ENCODE measurements at places on chromosomes 16 and 17.

DNA sequence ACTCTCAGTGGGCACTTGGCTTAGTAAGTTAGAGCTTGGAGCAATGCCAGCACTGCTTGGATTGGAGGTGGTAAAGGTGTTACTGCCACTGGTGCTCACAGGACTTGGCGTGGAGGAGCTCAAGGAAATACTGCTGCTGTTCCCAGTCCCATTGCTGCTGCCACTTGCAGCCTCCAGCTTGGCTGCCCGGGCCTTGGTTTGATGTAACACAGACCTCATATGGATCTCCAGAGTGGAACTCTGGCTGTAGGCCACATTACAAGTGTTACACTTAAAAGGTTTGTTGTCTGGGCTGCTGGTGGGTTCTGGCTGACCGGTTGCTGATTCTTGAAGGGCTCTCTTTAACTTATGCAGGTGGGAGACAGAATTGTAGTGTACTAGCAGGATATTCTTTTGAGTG is 250.3 kb downstream of the ZFHX3 start:
- DNase-seq: no peak

- no peak for DNase-seq
Observed at GRCh38 chr17:27284811-27285415, 9.0 kb upstream of the WSB1 start.

DNA sequence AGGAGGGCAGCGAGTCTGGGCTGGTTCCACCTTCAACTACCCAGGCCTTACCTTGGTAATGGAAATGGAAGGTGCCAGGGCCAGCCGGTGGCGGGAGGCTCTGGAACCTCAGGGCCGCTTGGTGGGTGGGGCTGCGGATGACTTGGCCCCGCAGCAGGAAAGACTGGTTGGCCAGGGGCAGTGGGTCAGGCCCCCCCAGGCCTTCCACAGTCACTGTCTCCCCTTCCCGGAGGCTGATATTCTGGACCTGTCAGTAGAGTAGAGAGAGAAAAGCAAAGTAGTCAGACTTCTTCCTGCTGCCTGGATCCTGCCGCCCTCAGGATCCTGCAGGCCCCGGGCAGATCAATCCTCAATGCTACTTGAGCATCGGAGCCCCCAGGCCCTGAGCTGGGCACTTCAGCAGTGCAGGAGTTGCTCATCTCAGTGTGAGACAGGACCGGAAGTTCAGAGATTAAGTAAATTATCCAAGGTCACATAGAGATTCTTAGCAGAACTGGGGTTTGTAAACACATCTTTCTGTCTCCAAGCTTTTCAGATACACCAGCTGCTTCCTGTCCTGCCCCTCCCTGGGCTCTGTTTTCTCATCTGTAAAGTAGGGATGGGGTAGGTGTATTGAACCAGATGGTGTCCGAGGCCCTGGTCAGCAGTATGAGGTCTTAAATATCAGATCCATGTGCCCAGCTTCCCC is 18.5 kb upstream of the PHF12 start:
- no peak for DNase-seq

- DNase-seq: peak; percentile 18
Observed at GRCh38 chr17:76710863-76711611, at the start of gene MXRA7. Gene MXRA7 (minus strand): TSS chr17:76710965. CDS start chr17:76710946, 19 bp downstream.

GRCh38 chr17:21218101-21218500 is 4.1 kb upstream of the TMEM11 start:
- no peak for DNase-seq

DNA sequence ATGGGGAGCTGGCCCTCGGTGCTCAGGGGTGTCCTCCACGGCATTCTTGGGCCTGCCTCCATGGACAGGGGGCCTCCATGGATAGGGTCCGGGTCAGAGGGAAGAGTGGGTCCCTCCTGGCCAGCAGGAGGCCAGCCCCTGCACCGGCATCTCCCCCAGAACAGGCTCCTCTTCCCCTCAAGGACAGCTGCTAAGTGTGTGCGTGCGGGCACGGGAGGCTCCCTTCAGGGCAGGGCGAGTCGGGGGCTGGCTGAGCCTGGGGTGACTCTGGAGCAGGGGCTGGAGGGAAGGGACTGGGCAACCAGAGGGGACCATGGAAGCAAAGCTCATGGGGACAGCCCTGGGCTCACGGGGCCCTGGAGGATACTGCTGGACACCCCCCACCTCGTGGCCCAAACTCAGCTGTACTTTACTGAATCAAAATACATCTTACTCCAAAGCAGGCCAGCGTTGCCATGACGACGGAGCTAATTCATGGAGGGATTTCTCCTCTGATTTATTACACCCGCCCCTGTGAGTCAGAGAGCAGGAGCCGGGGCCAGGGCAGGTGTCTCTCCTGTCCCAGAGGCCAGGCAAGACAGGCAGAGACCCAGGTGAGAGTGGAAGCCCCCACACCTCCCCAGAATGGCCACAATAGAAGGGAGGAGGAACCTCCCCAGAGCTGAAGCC is 2.1 kb downstream of the CASKIN1 start:
- DNase-seq: no peak

DNA sequence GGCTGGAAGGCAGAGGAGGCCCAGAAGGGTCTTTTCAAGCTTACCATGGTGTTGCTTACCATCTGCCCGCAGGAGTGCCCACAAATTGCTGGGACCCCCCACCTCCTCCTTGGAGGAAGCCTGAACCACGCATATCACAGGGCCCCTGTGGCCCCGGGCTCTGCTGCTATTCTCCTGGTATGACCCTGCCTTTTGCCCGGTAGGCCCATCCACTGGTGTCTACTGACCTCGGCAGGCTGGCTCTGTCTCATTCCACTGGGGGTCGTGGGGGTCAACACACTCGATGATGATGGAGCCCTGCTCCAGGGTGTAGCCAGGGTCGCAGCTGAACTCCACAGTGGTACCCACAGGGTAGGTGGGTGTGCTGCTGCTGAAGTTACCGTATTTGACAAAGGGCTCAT is 8.2 kb upstream of the PHF12 start:
- no peak for DNase-seq

Data from NCI-H446 treated with DMSO at 0.1 percent for 48 hours (cell line).